ENCODE measurements at places on chromosomes 1 and 21.

DNA sequence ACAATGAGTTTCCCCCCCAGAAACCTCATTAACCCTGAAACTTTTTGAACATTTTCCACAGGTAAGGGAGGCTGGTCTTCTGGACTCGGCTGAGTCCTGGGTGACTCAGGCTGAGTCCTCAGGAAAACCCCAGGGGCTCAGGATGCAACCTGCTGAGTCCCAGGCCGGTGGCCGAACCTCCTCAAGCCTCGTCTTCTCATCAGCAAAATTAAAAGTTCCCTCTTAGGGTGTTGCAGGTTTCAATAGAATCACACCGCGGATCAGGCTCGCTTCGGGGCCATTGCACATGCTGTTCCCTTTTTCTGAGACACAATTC is 35.0 kb upstream of the GRHL3 start:
- DNase-seq: no peak

- DNase-seq: no peak
Measured at GRCh38 chr1:193767886-193768285, 581.5 kb upstream of the B3GALT2 start.

GRCh38 chr1:222634180-222635013 is 16.5 kb downstream of the MIA3 start:
- DNase-seq: peak; percentile 67

GRCh38 chr1:3895951-3896325 is 4.1 kb downstream of the C1orf174 start:
- DNase-seq: no peak

DNA sequence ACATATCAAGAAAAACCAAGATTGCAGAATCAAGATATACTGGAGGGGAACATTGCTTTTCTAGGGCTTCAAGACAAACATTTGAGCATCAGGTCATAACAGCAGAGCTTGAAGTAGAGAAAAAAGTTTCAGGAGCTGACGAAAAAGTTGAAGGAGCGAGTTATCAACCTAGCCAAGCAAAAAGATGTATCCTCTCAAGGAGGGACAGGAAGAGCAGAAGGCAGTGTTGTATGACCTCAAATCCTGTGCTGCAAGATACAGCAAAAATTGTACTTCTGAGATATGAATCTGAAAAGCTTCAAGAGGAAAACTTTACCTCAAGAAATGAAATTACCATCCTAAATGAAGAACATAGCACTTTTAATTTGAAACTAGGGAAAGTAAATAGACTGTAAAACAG is 153.1 kb downstream of the AK5 start:
- DNase-seq: no peak

GRCh38 chr21:35635994-35636393 is 424.3 kb downstream of the SETD4 start:
- DNase-seq: no peak

DNA sequence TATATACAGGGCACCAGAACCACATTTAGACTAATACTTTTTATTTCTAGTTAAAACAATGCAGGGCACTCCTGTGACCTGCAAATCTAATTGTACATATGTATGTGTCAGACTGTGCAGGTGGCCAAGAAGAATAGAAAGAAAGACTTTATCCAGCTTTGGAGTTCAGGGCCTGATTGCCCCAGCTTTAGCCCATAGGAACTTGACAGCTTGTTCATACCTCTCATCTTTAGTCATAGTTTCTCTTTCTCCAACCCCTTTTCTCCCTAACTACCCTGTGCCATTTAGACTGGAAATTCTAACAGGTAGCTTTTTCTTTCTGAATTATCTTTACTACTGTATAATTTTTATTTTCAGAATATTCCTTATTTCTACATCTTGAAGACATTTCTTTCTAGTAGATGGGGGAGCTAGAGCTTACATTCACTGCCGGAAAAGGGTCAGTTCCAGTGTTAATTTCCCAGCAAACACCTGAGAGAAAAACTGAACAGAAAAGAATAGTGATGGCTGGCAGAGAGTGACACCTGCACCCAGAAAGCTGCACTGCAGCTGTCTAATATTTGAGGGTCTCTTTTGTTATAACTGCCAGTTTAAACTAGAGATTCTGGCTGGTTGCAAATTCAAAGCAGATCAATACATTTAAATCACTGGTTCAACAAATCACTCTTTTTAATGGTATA is 8.4 kb downstream of the YBX1 start:
- no peak for DNase-seq

- DNase-seq: no peak
Measured at GRCh38 chr1:96989302-96989701, 267.7 kb downstream of the PTBP2 start.

- DNase-seq: peak; percentile 79
Measured at GRCh38 chr1:33137800-33138199, 44.0 kb downstream of the TRIM62 start.

- DNase-seq: peak; percentile 88
Measured at GRCh38 chr1:36486439-36487335, 4.0 kb upstream of the CSF3R start.

- DNase-seq: no peak
Measured at GRCh38 chr1:46133781-46134350, 1.4 kb upstream of the PIK3R3 start.

GRCh38 chr1:166432655-166433054 is 265.9 kb upstream of the FAM78B start:
- DNase-seq: no peak

DNA sequence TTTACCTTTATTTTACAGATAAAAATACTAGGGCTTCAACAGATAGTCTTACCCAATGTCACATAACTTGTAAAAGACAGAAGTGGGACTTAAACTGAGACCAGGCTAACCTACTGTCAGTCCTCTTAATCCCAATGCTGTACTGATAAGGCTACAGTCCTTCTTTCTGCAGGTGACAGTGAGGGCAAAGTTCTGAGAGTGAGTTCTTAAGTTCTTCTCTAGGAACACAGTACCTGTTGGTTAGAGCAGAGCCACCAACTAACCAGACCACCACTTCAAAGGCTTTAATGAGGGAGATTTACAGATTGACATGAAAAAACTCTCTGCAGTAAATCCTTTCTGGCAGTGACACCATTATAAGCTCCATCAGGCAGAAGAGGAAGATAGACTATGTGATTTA is 74.2 kb downstream of the SNX7 start:
- DNase-seq: no peak

- DNase-seq: no peak
Measured at GRCh38 chr1:72631449-72631848, 349.1 kb upstream of the NEGR1 start.

DNA sequence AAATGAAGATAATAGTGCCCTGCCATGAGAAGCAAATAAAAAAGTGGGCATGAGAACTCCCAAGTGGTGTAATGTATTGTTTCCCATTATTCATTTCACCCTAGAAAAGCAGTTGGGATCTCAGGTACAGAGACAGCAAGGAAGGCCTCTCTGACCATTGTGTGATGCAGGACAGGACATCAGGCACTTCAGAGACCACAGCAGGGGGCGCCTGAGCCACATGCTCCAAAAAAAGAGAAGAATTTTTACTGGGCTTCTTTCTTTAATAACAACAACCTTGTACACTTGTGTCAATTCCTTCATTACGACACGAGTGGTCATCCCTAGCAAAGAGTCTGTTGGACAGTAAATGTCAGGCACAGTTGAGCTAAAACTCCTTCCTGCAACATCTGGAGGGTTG is 533.3 kb downstream of the OMA1 start:
- DNase-seq: no peak

DNA sequence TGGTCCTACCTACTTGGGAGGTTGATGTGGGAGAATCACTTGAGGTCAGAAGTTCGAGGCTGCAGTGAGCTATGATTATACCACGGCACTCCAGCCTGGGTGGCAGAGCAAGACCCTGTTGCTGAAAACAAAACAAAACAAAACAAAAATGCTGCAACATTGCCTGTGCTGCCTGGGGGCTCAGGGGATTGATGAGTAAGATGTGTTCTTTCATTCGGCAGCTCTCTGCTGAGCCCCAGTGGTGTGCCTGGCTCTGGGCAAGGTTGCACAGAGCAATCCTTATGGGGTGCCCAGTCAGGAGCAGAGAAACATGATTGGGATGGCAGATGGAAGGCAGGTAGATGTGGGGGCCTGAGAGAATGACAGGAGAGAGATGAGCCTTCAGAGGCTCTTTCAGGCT is 28.6 kb upstream of the KDM4A start:
- no peak for DNase-seq

GRCh38 chr1:80607064-80607463 is 1193.7 kb upstream of the ADGRL2 start:
- DNase-seq: no peak

DNA sequence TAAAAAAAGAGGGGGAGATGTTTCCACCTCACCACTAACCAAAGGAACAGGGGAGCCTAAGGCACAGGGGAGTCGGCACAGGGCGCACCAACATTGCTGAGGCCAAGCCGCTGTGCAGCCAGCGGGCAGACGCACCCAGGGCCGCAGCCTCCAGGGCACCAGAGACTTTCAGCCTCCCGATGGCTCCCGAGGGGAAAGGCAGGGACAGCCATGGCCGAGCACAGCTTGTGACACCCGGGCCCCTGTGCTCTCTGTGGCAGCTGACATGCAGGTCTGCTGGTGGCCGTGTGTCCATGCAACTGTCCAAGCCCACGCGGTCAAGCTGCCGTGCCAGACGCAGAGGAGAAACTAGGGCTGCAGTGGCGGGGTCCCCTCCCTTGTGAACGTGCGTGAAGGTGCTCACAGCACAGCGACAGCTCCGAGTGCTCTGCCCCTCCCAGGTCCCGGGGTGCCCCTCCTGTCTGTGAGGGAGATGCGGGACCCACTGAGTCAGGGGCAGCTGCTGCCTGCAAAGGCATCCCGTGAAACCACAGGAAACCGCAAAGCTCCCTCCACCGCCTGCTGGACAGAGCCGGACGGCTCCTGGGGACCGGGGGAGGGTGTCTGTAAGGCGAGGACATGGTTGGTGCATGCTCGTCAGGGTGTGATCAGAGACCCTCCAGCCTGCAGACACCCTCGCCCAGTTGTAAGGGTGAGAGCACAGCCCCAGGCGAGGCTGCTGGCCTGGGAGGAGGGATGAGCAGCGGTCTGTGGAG is 2.5 kb downstream of the KRTAP10-11 start:
- no peak for DNase-seq

All from stomach (tissue), 19 donors.